ENCODE measurements at places on chromosomes 7 and 10. TPM values are rescaled to one million over a fixed set of nuclear protein-coding genes. Genes with fewer than 3 reads are reported as not detected.

CCDC186 gene
- total RNA-seq = 18.7 TPM

MCU gene
- total RNA-seq = 14.7 TPM

MKX gene
- 0.05 TPM for total RNA-seq

IDI2 gene
- total RNA-seq = not detected

TMEM270 gene
- total RNA-seq = 0.09 TPM

CHST3 gene
- 5.9 TPM for total RNA-seq

ANXA8 gene
- total RNA-seq = 6.9 TPM

EGR2 gene
- 6.6 TPM for total RNA-seq

PDK4 gene
- 4.6 TPM for total RNA-seq

FAM170B gene
- not detected for total RNA-seq

FAM171A1 gene
- total RNA-seq = 5.4 TPM

MET gene
- 1.4 TPM for total RNA-seq

RGS10 gene
- 372 TPM for total RNA-seq

TEX36 gene
- total RNA-seq = not detected

FAM25G gene
- total RNA-seq = 1.2 TPM

BTAF1 gene
- 49.9 TPM for total RNA-seq

PRSS2 gene
- total RNA-seq = 1.8 TPM

TMEM236 gene
- total RNA-seq = 0.24 TPM

LIPJ gene
- total RNA-seq = 0.42 TPM

CAMK2B gene
- 0.85 TPM for total RNA-seq

SH2B2 gene
- 0.76 TPM for total RNA-seq

FAM25C gene
- total RNA-seq = 0.57 TPM

OR2A42 gene
- total RNA-seq = not detected

KIF11 gene
- total RNA-seq = 39.9 TPM

PKD2L1 gene
- 0.19 TPM for total RNA-seq

TNKS2 gene
- total RNA-seq = 32.2 TPM

C10orf95 gene
- total RNA-seq = 0.19 TPM

TFEC gene
- total RNA-seq = 9.1 TPM

DPP6 gene
- 4.5 TPM for total RNA-seq

PRSS1 gene
- 0.76 TPM for total RNA-seq

SLC26A5 gene
- 0.05 TPM for total RNA-seq

ITIH5 gene
- total RNA-seq = 1.2 TPM

TECTB gene
- 0.05 TPM for total RNA-seq

IGF2BP3 gene
- total RNA-seq = 16.5 TPM

OR9A2 gene
- not detected for total RNA-seq

HERPUD2 gene
- total RNA-seq = 11.9 TPM

PAX4 gene
- not detected for total RNA-seq

LRRN3 gene
- total RNA-seq = 23.8 TPM

KDM7A gene
- 14.8 TPM for total RNA-seq
